PC-9 (cell line): ENCODE measurements at places on chromosomes 4 and X.

DNA sequence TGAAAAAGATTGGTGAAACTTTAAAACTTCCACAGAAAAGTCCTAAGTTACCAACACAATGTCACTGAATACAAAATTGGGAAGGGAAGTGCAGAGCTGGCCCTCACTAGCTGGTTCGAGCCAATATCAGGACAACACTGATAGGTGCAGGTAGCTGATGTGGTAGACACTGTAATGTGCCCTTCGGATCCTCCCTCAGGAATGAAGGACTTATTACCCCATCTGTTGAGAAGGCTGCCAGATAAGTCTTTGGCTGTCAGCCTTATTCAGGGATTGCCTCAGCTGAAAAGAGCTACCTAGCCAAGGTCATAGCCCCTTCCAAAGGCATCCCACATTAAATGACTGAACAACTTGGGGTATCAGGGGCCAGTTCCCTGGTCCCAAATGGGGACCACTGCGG, 5.3 kb downstream of the MCF2 start:
- H3K36me3 ChIP-seq = no peaks in the 10 kb centered on the region
- no peaks in the 10 kb centered on the region for H3K27me3 ChIP-seq
- DNase-seq = no peak
- H3K4me1 ChIP-seq = no peaks in the 10 kb centered on the region
- H3K4me3 ChIP-seq = no peak overlapping the region

DNA sequence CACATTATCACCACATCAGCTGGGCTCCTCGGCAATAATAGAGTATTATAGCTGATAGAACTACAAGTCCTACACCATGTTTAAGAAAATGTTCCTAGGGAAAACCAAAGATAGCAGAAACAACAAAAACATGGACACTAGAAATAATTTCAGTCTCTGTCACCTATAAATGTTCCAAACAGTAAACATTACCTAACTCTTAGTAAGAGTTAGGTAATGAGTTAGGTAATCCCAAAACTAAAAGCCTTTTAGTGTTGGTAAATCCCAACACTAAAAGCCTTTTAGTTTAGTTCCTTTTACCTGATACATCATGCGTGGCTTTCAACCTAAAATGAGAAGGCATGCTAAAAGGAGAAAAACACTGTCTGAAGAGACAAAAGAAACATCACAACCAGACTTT, 35.5 kb downstream of the MAGED2 start:
- no peak overlapping the region for H3K27ac ChIP-seq
- no peaks in the 10 kb centered on the region for H3K36me3 ChIP-seq
- peaks cover 3% of the 10 kb centered on the region; the same call in 1 of the 2 replicates for H3K27me3 ChIP-seq
- DNase-seq = no peak

DNA sequence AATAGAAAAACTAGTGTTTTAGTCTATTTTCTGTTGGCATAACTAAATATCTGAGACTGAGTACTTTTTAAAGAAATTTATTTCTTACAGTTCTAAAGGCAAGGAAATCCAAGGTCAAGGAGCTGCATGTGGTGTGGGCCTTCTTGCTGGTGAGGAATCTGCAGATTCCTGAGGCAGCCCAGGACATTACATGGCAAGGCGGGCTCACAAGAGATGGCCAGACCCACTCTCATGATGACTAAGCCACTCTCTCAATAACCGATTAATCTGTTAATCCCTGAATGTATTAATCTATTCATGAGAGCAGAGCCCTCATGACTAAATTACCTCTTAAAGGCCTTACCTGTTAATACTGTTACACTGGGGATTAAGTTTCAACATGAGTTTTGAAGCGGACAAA, 340.8 kb downstream of the GRXCR1 start:
- DNase-seq = no peak
- no peak overlapping the region for H3K4me3 ChIP-seq
- H3K4me1 ChIP-seq = no peaks in the 10 kb centered on the region
- H3K36me3 ChIP-seq = no peaks in the 10 kb centered on the region

GRCh38 chr4:18930487-18930886, 908.9 kb upstream of the LCORL start:
- no peak overlapping the region for H3K4me3 ChIP-seq
- no peaks in the 10 kb centered on the region for H3K27me3 ChIP-seq

- H3K27ac ChIP-seq = no peak overlapping the region
- H3K4me1 ChIP-seq = no peaks in the 10 kb centered on the region
- H3K4me3 ChIP-seq = no peak overlapping the region
- H3K27me3 ChIP-seq = no peaks in the 10 kb centered on the region
These were observed 137.4 kb downstream of the DKK2 start for GRCh38 chr4:106898621-106899230.

DNA sequence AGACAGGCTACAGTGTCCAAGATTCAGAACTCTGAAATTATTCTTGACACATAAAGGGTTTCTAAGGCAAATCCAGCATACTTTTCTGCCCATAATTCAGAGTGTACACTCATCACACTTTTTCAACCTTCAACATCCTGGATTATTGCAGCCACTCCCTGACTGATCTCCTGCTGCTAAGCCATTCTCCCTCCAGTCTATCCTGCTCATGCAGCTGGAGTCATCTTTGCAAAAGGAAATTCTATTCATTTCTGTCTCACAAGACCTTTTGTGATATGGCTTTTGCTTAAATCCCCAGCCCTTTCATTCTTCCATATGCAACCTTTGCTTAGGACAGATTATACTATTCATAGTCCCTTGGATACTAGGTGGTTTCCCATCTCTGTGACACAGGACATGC, 236.1 kb upstream of the LDB2 start:
- no peaks in the 10 kb centered on the region for H3K36me3 ChIP-seq
- H3K27ac ChIP-seq = no peak overlapping the region
- H3K4me3 ChIP-seq = no peak overlapping the region

DNA sequence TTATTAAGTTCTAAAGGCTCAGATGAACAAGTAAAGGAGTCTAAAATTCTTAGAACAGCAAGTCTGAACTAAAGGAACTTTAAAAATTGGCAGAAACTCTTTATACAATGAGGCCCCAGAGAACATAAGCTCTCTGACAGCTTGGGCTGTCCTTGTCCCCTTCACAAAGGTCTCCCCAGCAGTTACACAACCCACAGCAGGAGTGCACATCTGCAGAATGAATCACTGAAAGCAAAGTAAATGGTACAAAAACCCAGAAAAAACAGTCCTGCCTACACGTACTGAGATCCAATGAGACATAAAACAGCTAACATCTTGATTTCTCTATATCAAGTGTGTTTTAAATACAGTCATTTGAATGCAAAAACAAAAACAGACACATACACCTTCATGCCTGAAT, 18.7 kb downstream of the RBBP7 start:
- H3K4me1 ChIP-seq = no peaks in the 10 kb centered on the region
- DNase-seq = no peak
- no peak overlapping the region for H3K4me3 ChIP-seq
- no peak overlapping the region for H3K27ac ChIP-seq

- H3K4me3 ChIP-seq = peak overlapping the region; percentile 36; the same call in 1 of the 2 replicates
- H3K36me3 ChIP-seq = no peaks in the 10 kb centered on the region
- no peaks in the 10 kb centered on the region for H3K27me3 ChIP-seq
- H3K4me1 ChIP-seq = peaks cover 14% of the 10 kb centered on the region
These were observed 9.0 kb upstream of the SLC25A14 start for GRCh38 chrX:130330706-130331105.

DNA sequence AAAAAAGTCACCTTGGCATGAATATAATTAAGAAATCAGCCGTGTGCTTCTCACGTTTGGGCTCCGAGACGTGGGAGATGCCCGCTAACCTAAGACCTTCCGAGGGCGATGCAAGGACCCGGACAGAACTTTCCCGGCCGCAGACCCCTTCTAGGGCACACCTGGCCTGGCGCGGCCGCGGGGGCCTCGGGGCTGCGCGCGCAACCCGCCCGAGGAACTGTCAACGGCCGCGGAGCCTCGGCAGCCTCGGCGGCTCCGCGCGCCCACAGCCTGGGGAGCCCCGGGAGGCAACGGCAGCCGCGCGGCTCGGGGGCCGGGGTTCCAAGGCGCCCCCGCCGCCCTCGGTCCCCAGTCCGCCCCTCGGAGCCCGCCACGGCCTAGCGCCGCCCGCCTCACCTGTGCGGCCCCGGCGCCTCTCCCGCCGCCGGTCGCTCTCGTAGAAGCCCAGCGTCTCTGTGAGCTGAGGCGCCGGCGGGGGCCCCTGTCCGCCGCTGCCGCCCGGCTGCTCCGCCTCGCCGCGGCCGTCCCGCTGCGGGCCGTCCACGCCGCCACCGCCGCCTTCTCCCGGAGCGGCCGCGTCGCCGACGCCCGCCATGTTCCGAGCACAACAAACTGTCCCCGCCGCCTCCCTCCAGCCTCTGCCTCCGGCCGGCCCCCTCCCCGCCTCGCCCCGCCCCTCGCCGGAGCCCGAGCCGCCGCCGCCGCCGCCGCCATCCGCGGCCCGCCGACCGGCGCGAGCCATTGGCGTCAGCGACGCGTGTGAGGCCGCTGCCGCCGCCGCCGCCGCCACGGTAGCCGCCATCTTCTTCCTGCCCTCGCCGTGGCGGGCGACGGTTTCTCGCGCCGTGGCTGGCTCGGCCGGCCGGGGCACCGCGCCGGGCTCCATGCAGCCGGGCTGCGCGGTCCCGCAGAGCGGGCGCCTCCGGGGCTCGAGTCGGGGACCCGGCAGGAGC, at the start of gene TAPT1:
Gene TAPT1 (minus strand): TSS at position 609 of the 953 bp plus-strand sequence. CDS start 14 bp downstream, at position 595.
- DNase-seq = peak; percentile 77
- H3K36me3 ChIP-seq = no peaks in the 10 kb centered on the region
- H3K27me3 ChIP-seq = no peaks in the 10 kb centered on the region
- H3K4me1 ChIP-seq = peaks cover 18% of the 10 kb centered on the region; the same call in 1 of the 2 replicates
- peak within 1 kb of the TSS; percentile 54 for H3K27ac ChIP-seq

GRCh38 chr4:98530572-98530971, 127.8 kb downstream of the TSPAN5 start:
- no peak for DNase-seq
- H3K27ac ChIP-seq = no peak overlapping the region
- no peaks in the 10 kb centered on the region for H3K36me3 ChIP-seq
- H3K4me1 ChIP-seq = no peaks in the 10 kb centered on the region
- no peak overlapping the region for H3K4me3 ChIP-seq
- H3K27me3 ChIP-seq = no peaks in the 10 kb centered on the region

DNA sequence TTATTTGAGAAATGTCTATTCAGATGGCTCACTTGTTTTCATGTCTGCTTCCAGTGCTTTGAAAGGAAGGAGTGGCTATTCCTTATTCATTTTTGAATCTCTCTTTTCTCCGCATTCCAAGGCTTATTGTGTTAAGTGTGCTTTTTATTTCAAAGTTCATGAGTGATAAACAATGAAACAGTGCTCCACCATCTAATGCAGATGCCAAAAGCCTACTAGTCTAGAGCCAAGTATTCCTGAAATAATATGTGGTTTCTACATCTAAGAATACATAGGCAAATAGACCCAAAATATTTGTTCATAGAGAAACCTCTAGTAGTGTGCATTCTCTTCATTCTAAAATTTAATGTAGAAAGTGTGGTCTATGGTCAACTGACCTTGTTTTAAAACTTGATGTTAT, 187.3 kb downstream of the GABRB1 start:
- no peak overlapping the region for H3K4me3 ChIP-seq
- H3K27ac ChIP-seq = no peak overlapping the region
- H3K36me3 ChIP-seq = no peaks in the 10 kb centered on the region
- no peaks in the 10 kb centered on the region for H3K4me1 ChIP-seq
- DNase-seq = no peak
- no peaks in the 10 kb centered on the region for H3K27me3 ChIP-seq

GRCh38 chrX:153522259-153522658, 4.8 kb downstream of the ATP2B3 start:
- no peak for DNase-seq
- peaks cover 36% of the 10 kb centered on the region for H3K27me3 ChIP-seq
- no peak overlapping the region for H3K4me3 ChIP-seq
- no peaks in the 10 kb centered on the region for H3K36me3 ChIP-seq
- no peak overlapping the region for H3K27ac ChIP-seq

- no peak overlapping the region for H3K27ac ChIP-seq
- DNase-seq = no peak
- no peak overlapping the region for H3K4me3 ChIP-seq
- H3K36me3 ChIP-seq = peaks cover 27% of the 10 kb centered on the region
- H3K27me3 ChIP-seq = no peaks in the 10 kb centered on the region
These were observed 33.1 kb downstream of the RBM47 start for GRCh38 chr4:40596522-40596921.
